ENCODE measurements at places on chromosomes 11 and 22.
A peak's percentile ranks its signal among the peaks of the same experiment; 100 is the strongest.

DNA sequence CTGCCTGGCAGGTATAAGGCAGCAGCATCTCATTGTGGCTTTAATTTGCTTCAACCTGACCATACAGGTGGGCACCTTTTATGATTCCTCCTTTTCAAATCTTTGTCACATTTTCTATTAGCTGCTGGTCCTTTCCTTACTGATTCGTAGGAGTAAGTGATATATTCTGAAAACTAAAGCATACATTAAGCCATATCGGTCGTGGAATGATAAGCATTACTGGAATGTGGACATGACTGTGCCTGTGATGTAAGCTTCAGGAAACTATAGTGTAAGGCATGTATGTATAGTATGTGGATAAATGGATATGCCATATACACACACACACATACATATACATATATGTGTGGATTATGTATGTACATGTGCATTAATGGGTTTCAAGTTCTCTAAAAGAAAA, 20.8 kb downstream of the YPEL1 start:
- no peak overlapping the region for H3K4me3 ChIP-seq
- no peaks in the 10 kb centered on the region for H3K36me3 ChIP-seq
- H3K27me3 ChIP-seq: peaks cover 8% of the 10 kb centered on the region
- no peak for DNase-seq

- no peaks in the 10 kb centered on the region for H3K36me3 ChIP-seq
- H3K27me3 ChIP-seq: no peaks in the 10 kb centered on the region
- no peak overlapping the region for H3K27ac ChIP-seq
- H3K4me3 ChIP-seq: no peak overlapping the region
- no peak for DNase-seq
Measured at GRCh38 chr11:122131126-122131525, 15.1 kb upstream of the BLID start.

- no peak for DNase-seq
- H3K27me3 ChIP-seq: no peaks in the 10 kb centered on the region
- H3K4me3 ChIP-seq: no peak overlapping the region
Measured at GRCh38 chr11:127790592-127790991, 790.0 kb upstream of the KIRREL3 start.

DNA sequence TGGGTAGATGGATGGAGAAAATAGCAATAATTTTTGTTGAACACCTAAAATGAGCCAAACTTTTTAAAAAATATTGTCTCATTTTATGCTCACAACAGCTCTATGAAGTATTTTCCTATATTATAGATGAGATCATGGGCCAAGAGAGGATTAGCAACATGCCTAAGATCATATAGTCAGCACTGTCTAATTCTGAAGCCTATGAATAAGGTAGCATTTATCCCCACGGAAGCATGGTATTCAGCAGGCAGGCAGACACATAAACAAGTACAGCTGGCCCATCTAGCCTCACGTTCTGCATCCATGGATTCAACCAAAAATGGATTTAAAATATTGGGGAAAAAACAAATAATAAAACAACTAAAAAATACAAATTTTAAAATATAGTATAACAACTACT, 21.9 kb upstream of the RAB30 start:
- no peak overlapping the region for H3K4me3 ChIP-seq
- H3K27ac ChIP-seq: no peak overlapping the region
- H3K27me3 ChIP-seq: no peaks in the 10 kb centered on the region
- no peaks in the 10 kb centered on the region for H3K36me3 ChIP-seq
- H3K4me1 ChIP-seq: peaks cover 2% of the 10 kb centered on the region

GRCh38 chr11:46970913-46971625, 34.5 kb downstream of the CSTPP1 start:
- no peaks in the 10 kb centered on the region for H3K36me3 ChIP-seq
- no peaks in the 10 kb centered on the region for H3K27me3 ChIP-seq
- no peak overlapping the region for H3K4me3 ChIP-seq
- DNase-seq: no peak
- H3K4me1 ChIP-seq: peaks cover 5% of the 10 kb centered on the region
- H3K27ac ChIP-seq: no peak overlapping the region

GRCh38 chr11:44149651-44150050, 54.2 kb downstream of the EXT2 start:
- DNase-seq: no peak
- H3K27ac ChIP-seq: no peak overlapping the region
- H3K27me3 ChIP-seq: no peaks in the 10 kb centered on the region

DNA sequence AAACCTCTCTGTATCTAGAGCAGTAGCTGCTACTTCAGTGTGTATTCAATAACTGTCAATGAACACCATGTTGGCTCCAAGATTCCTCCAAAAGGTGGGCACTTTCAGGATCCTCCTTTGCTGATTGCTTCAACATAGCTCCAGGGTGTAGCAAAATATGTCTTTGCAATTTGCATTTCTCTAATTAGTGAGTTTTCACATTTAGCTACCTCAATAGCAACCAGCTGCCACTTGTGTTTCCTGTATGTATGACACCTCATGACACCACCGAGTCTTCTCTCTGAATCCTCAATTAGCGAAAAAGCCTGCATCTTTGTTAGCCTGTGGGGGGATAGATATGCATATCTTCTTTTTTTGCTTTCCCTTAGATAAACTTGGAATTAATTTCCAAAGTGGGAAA, 898.3 kb upstream of the FAT3 start:
- H3K4me1 ChIP-seq: no peaks in the 10 kb centered on the region
- H3K4me3 ChIP-seq: no peak overlapping the region
- H3K27ac ChIP-seq: no peak overlapping the region
- no peaks in the 10 kb centered on the region for H3K27me3 ChIP-seq
- no peak for DNase-seq

DNA sequence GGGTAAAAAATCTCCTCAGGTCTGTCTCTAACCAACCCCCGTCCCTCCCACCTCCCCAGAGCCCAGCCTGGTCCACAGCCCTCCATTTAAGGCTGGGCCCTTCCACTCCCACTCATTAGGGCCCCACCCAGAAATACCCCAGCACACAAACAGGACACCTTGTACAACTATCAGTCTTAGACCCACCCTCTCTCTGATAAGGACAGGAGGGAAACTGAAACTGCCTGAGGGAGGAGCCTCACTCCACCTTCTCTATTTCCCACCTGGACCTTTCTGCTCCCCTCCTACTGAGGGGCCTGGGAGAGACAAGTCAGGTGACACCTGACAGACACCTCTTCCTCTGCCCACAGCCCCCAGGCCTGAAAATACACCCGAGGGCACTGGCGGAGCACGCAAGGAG, 90.2 kb downstream of the PLEKHA7 start:
- H3K27ac ChIP-seq: no peak overlapping the region
- no peak for DNase-seq
- peaks cover 17% of the 10 kb centered on the region for H3K4me1 ChIP-seq
- peaks cover 46% of the 10 kb centered on the region for H3K27me3 ChIP-seq

DNA sequence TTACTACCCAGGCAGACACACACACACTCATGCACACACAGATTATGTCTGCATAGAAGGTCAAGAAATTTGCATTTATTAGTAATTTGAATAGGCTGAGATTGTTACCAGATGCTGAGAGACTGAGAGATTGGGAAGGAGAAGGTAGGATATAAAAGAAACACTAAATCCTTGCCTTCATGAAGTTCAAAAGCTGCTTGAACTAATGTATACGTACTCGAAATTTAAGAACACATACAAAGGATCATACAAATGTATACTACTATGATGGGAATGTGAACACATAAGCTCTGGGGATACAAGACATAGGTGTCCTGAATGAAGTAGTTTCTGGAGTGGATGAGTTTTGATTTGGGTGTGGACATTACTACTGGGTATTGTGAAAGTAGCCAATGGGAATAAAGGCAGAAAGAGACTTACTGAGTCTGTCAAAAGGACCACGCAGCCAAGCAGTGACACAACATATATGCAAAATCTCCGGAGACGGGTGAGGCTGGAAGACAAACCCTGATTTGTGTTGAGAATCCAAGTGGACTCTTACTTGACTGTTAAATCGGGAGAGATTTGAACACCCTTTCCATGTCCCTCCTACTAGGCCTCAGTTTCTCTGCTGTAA, 7.3 kb upstream of the PKNOX2 start:
- peaks cover 29% of the 10 kb centered on the region for H3K27me3 ChIP-seq
- no peak overlapping the region for H3K27ac ChIP-seq
- no peaks in the 10 kb centered on the region for H3K36me3 ChIP-seq
- H3K4me3 ChIP-seq: no peak overlapping the region
- no peaks in the 10 kb centered on the region for H3K4me1 ChIP-seq

- no peaks in the 10 kb centered on the region for H3K36me3 ChIP-seq
- H3K4me1 ChIP-seq: peaks cover 5% of the 10 kb centered on the region
- peak overlapping the region; percentile 76 for H3K27ac ChIP-seq
- peak; percentile 34 for DNase-seq
- no peaks in the 10 kb centered on the region for H3K27me3 ChIP-seq
Measured at GRCh38 chr22:49052023-49052538, 775.6 kb downstream of the BRD1 start.

DNA sequence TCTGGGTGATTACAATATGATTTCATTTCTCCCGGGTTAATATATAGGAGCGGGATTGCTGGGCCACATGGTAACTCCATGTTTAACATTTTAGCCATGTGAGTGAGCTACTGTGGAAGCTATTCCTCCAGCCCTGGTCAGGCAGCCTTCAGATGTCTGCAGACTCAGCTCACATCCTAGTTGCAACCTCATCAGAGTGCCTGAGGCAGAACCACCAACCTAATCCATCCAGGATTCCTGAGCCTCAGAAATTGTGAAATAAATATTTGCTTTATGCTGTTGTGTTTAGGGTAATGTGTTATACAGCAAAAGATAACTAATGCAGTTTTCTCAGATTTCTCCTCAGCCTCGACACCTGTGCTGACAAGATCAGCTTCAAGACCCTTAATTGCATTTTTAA, 676.8 kb downstream of the OPCML start:
- H3K4me1 ChIP-seq: no peaks in the 10 kb centered on the region
- H3K27ac ChIP-seq: no peak overlapping the region
- H3K27me3 ChIP-seq: no peaks in the 10 kb centered on the region
- H3K36me3 ChIP-seq: no peaks in the 10 kb centered on the region
- no peak overlapping the region for H3K4me3 ChIP-seq

- H3K36me3 ChIP-seq: peaks cover 20% of the 10 kb centered on the region
- peak overlapping the region; percentile 91 for H3K27ac ChIP-seq
- peaks cover 58% of the 10 kb centered on the region for H3K4me1 ChIP-seq
Measured at GRCh38 chr22:31750365-31751284, 693 bp upstream of the PRR14L start.

DNA sequence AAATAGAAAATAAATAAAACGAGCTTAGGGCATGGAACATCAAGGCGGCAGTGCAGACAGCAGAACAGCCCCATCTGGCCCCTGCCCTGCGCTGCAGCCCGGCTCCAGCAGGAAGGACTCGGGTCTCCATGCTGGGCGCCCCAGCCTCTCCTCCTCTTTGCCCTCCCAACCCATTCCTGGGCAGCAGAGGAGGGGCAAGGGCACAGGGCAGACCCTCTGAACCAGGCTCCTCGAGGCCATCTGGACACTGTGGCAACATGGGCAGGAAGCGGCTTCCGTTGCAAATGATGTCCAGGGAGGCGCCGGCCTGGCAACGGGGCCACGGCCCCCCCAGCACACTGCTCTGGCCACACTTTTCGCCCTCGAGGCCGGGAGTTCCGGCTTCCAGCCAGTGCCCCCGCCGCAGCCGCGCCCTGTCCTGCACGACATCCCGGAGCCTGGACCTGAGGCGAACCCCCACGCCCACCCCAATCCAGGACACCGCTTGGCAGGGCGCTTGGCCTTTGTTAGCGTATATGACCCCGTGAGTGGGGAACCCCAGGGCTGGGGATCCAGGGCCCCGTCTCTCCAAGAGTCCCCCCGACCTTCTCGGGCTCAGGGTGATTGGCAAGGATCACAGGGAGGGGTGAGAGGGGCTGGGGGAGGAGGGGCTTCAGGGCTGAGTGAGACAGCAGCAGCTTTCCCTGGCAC, 192.1 kb downstream of the IGLL1 start:
- no peaks in the 10 kb centered on the region for H3K27me3 ChIP-seq
- DNase-seq: no peak
- no peaks in the 10 kb centered on the region for H3K36me3 ChIP-seq
- no peak overlapping the region for H3K4me3 ChIP-seq

DNA sequence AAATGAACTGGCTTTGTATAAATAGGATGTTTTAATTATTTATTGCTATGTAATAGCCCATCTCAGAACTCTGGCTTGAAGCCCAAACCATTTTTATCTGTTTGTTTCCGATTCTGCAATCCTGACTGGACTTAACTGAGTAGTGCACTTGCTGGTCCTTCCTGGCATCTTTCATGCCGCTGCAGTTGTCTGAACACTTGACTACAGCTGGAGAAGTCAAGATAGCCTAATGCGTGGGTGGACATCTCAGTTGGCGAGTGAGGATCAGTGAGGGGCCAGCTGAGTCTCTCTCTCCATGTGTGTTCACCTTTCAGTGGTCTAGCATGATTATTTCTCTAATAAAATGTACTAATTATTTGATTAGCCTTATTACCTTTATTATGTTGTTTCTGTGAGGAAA, 105.8 kb downstream of the PRMT3 start:
- no peaks in the 10 kb centered on the region for H3K27me3 ChIP-seq
- H3K36me3 ChIP-seq: peaks cover 40% of the 10 kb centered on the region
- DNase-seq: no peak
- H3K4me3 ChIP-seq: no peak overlapping the region

DNA sequence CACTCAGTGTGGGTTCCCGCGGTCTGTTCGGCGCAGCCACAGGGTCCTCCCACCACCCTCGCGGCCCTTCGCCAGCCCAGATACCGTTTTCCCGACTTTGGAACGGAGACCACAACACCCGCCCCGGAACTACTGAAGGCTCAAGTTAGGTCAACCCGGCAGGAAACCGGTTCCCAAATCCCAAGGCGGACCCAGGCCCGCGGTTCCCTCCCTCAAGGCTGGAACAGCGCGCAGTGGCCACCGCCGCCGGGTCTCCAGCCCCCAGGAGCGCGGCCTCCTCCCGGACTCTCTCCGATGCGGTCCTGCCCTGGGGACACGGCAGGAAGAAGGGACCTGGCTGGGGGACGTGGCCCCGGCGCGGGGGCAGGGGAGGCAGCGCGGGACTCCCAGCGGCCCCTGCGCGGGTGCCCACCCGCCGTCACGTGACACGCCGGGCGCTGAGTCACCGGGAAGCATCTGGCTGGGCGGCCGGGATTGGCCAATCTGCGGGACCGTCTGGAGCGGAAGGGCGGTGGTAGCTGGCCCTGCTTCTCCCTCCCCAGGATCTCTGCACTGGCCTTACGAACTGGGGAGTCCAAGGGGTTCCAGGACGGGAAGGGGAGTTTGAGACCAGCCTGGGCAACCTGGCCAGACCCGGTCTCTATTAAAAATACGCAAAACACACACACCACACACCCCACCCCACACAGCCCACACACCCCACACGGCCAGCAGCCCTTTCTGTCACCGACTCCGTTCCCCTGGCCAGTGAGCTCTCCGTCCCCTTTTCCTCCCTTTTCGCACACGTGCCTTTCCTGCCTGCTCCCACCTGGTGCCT, 21.5 kb upstream of the MALAT1 start:
- H3K27ac ChIP-seq: peak overlapping the region; percentile 100
- peak overlapping the region; percentile 100 for H3K4me3 ChIP-seq
- peaks cover 8% of the 10 kb centered on the region for H3K4me1 ChIP-seq
- H3K27me3 ChIP-seq: no peaks in the 10 kb centered on the region
- DNase-seq: peak; percentile 87

- no peaks in the 10 kb centered on the region for H3K36me3 ChIP-seq
- H3K27me3 ChIP-seq: peaks cover 44% of the 10 kb centered on the region
- H3K4me1 ChIP-seq: peaks cover 10% of the 10 kb centered on the region
- H3K27ac ChIP-seq: no peak overlapping the region
Measured at GRCh38 chr22:36032611-36033010, 4.0 kb upstream of the RBFOX2 start.
